ENCODE measurements at places on chromosomes 12 and 14.
A peak's percentile ranks its signal among the peaks of the same experiment; 100 is the strongest.

DNA sequence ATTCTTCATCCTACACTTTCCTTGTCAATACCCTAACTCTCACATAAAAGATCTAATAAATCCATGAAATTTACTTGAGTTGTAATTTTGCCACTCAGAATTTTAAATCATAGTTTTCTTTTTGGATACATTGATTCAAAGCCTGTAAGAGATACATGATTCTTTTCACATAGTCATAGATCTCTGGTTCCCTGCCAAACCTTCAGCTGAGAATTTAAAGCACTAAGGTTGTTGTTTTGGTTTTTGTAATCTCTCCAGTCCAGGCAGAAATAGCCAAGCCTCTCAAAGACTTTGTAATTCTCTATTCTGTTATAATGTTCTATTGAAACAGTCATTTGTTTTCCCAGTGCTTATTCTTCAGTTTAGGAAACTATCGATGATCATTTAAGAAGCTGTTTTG lies 273.9 kb downstream of the TRHDE start:
- H3K27me3 ChIP-seq: no peaks in the 10 kb centered on the region
- no peak for DNase-seq
- H3K4me3 ChIP-seq: no peak overlapping the region
- H3K36me3 ChIP-seq: no peaks in the 10 kb centered on the region
- no peak overlapping the region for H3K27ac ChIP-seq

DNA sequence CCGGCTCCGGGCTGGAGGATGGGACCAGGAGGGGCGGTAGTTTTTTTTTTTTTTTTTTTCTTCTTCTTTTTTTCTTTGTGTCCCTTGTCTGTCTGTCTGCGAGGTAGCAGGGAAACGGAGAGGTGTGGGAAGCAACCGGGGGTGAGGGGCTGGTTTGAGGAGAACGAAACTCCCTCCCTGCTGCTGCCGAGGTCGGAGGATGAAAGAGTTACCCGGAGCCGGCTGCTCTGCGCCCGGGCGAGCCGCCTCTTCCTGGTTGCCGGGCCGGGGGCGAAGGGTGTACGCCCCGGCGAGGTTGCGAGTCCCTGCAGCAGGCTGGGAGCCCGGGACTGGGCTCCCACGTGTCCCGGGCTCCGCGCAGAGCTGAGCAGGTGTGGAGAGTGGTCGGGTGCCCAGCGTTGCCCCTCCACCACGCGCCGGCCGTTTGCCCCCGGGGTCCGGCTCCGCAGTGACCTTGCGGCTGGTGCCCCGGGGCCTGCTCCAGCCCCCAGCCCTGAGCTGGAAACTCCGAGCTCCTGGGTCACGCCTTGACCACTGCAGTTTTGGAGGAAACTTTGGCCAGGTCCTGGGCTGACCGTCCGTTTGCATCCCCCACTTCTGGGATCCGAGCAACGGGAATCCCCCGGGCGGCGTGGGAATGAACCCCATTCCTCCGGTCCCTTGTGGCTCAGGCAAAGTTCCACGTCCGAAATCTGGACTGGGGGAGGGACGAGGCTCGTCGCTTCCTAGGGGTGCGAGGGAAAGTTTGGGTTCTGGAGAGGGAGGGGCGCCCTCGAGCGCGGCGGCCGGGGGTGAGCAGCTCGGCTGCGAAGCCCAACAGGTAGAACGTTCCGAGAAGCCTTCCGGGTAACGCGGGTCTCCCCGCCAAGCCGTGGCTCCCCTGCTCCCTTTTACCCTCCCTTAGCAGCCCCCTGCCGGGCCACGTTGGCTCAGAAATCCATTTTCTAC lies 1.3 kb downstream of the CHST11 start:
- H3K27me3 ChIP-seq: no peaks in the 10 kb centered on the region
- peaks cover 37% of the 10 kb centered on the region for H3K4me1 ChIP-seq
- H3K36me3 ChIP-seq: no peaks in the 10 kb centered on the region
- H3K4me3 ChIP-seq: peak overlapping the region; percentile 100
- peak; percentile 38 for DNase-seq

DNA sequence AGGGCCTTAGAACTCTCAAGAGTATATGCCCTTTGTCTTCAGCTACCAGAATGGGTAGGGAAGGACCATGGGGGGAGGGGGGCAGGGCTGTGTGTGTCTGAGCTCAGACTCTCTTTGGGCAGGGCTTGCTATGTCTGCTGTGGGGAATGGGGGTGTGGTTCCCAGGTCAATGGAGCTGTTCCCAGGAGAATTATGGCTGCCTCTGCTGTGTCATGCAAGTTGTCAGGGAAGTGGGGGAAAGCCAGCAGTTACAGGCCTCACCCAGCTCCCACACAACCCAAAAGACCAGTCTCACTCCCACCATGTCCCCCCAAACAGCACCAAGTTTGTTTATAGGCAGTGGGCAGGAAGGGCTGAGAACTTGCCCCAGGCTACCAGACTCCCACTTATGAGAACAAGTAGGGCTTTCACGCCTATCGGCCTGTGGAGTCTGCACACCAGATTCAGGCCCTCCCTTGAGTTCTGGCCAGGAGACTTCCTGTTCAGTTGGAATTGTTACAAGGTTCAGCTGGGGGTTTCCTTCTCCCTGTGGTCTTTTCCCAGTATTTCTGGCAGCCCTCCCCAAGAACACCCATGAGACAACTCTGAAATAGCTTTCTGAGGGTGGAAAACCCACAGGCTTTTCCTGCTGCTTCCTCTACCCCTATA lies 6.1 kb upstream of the SERPINA11 start:
- H3K4me3 ChIP-seq: no peak overlapping the region
- no peaks in the 10 kb centered on the region for H3K27me3 ChIP-seq
- no peak overlapping the region for H3K27ac ChIP-seq

DNA sequence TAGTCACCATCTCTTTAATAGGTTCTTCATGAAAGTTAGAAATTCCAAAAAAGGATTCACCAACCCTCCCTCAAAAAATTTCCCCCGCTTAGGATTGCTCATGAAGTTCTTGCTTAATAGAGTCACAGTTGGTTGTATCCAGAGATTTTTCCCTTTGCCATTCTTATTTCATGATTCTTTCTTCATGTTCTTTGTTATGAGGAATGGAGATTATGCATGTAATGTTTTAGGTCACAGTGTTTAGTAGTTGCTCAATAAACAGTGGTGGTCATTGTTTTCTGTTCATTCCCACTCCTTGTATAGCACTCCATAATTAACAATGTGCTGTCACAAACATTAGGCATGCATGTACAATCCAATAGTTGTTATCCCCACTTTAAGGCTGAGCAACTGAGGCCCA lies 51.2 kb upstream of the RTRAF start:
- H3K4me3 ChIP-seq: no peak overlapping the region
- H3K27ac ChIP-seq: no peak overlapping the region
- H3K4me1 ChIP-seq: no peaks in the 10 kb centered on the region
- H3K27me3 ChIP-seq: no peaks in the 10 kb centered on the region
- H3K36me3 ChIP-seq: peaks cover 4% of the 10 kb centered on the region

DNA sequence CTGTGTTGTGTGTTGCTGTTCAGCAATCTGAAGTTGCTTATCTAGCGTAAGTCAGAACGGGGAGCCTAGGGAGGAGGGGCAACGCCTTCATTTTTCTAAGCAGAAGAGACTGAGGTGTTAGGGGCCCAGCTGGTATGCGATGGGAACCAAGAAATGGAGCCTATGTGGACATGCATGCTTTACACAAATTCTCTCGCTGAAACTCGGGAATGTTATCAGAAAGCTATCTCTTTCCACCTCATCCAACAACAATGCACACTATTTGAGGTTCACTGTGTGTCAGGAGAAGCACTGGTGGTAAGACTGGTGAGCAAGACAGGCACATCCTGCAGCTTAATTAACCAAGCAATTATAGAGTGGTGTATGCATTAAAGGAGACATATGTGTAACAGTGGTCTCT lies 89.7 kb downstream of the NRXN3 start:
- no peak for DNase-seq
- H3K4me1 ChIP-seq: no peaks in the 10 kb centered on the region
- H3K4me3 ChIP-seq: no peak overlapping the region
- no peaks in the 10 kb centered on the region for H3K27me3 ChIP-seq
- H3K27ac ChIP-seq: no peak overlapping the region

- peaks cover 22% of the 10 kb centered on the region for H3K4me1 ChIP-seq
- no peak for DNase-seq
- no peaks in the 10 kb centered on the region for H3K27me3 ChIP-seq
- H3K4me3 ChIP-seq: no peak overlapping the region
- H3K27ac ChIP-seq: no peak overlapping the region
- H3K36me3 ChIP-seq: no peaks in the 10 kb centered on the region
Measured at GRCh38 chr12:53627919-53628318, 1.7 kb upstream of the ATF7 start.

GRCh38 chr12:2364631-2365051 lies 311.9 kb downstream of the CACNA1C start:
- H3K27me3 ChIP-seq: no peaks in the 10 kb centered on the region
- DNase-seq: no peak
- H3K36me3 ChIP-seq: no peaks in the 10 kb centered on the region

DNA sequence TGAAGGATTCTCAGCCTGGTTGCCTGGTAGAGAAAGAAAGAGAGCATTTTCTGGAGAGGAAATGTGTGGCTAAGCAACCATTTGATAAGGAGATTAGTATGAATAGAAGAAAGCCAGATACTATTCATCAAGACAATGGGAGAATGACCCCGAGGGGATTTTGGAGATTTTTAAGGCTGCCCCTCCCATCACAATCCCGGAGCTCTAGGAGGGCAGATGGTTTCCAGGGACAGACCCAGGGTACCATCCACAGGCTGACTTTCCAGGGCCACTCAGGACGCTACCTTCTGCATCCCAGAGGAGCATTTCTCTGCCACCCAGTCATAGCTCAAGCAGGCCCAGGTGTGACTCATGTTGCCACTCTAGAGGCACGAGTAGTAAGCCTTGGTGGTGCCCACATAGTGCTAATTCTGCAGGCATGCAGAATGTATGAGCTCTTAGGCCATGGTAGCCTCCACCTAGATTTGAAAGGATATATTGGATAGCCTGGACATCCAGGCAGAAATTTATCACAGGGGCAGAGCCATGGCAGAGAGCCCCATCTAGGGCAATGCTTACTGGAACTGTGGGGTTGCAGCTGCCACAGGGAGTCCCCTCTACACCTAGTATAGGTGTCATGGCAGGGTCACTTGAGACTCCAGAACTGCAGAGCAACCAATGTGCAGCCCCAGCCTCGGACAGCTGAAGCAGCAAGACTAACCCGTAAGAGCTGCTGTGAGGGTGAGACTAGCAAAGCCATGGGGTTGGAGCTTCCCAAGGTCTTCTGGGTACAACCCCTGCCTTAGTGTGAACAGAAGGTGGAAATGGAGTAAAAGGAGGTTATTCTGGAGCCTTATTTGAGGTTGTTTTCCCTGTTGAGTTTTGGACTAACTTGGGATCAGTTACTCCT lies 366.0 kb downstream of the ZFP36L1 start:
- no peaks in the 10 kb centered on the region for H3K4me1 ChIP-seq
- H3K27me3 ChIP-seq: no peaks in the 10 kb centered on the region
- H3K4me3 ChIP-seq: no peak overlapping the region
- no peak overlapping the region for H3K27ac ChIP-seq
- H3K36me3 ChIP-seq: no peaks in the 10 kb centered on the region

DNA sequence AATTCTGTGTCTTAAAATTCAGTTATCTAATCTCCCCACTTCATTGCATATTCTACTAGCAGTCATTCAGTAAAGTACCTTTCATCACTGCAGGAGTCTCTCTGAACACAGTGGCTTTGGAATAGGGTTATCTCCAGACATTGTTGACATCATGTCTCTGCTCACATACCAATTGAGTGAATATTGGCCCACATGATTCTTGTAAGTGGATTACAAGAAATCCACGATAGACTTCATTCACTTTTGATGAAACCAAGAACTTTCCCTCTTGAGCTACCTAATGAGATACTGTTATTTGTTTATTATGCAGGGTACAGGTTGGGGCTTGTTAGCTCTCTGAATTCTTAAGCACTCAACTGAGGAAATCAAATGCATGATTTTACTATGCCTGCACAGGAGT lies 284.9 kb downstream of the RAD51B start:
- no peaks in the 10 kb centered on the region for H3K36me3 ChIP-seq
- no peak overlapping the region for H3K27ac ChIP-seq

GRCh38 chr12:131869871-131870418 lies 24.5 kb upstream of the ULK1 start:
- H3K27ac ChIP-seq: no peak overlapping the region
- H3K4me1 ChIP-seq: no peaks in the 10 kb centered on the region
- no peaks in the 10 kb centered on the region for H3K27me3 ChIP-seq
- H3K4me3 ChIP-seq: no peak overlapping the region
- no peaks in the 10 kb centered on the region for H3K36me3 ChIP-seq

DNA sequence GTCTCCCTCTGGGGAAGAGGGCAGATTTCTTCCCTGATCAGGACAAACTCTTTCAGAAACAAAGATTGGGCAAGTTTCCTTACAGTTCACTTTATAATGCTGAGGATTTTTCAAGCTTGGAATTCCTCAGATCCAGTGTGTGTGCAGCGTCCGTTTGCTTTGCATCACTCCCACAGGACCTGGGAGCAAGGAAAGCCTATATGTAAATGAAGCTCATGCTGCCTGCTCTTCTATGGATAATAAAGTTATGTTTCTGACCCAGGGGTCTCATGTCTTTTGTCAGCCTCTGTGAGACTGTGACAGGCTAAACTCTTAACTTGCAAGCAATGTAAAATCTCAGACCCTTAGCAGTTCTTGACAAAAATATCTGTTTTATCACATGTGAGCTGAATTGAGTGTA lies 41.6 kb downstream of the TRHDE start:
- no peaks in the 10 kb centered on the region for H3K27me3 ChIP-seq
- no peak overlapping the region for H3K4me3 ChIP-seq
- no peaks in the 10 kb centered on the region for H3K4me1 ChIP-seq
- H3K36me3 ChIP-seq: no peaks in the 10 kb centered on the region
- no peak overlapping the region for H3K27ac ChIP-seq

- H3K4me3 ChIP-seq: no peak overlapping the region
- H3K27me3 ChIP-seq: no peaks in the 10 kb centered on the region
- no peaks in the 10 kb centered on the region for H3K36me3 ChIP-seq
- no peaks in the 10 kb centered on the region for H3K4me1 ChIP-seq
Measured at GRCh38 chr12:17204289-17205054, 598.5 kb upstream of the LMO3 start.

DNA sequence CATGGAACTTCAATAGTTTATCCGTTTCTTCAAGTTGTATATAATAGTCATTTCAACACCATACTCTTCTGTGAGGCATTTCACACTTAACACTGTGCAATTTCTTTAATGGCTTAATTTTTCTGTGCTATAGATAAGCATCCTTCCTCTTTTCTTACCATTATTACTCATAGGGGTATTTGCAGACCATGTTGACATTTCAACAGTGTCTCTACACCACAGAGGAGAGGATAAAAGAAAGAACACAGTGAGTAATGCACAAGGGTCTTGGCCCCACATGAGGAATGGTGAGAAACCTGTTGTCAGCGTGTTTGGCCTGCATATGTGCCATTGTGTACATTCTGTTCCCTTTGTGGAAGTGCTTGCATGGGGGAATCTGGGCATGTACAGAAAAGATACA lies 421.5 kb upstream of the MDGA2 start:
- H3K27ac ChIP-seq: no peak overlapping the region
- no peaks in the 10 kb centered on the region for H3K27me3 ChIP-seq
- no peaks in the 10 kb centered on the region for H3K36me3 ChIP-seq
- no peak overlapping the region for H3K4me3 ChIP-seq
- H3K4me1 ChIP-seq: no peaks in the 10 kb centered on the region

DNA sequence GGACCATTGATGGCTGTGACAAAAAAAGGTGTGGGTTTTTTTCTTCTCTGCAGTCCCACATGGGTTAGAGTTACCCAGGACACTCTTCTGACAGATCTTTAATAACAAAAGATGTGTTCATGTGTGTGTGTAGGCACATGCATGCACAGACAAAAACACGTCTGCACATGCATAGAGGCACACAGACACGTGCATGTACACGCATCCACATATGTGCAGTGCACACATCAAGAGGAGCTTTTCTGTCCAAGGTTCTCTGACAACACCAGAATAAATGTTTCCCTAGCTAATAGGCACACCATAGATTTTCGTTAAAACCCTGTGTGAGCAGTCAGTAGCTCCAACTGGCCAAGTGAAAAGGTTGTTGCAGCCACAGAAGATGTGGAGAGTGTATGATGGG lies 2.8 kb upstream of the MYL2 start:
- H3K4me3 ChIP-seq: no peak overlapping the region
- H3K4me1 ChIP-seq: no peaks in the 10 kb centered on the region
- no peak overlapping the region for H3K27ac ChIP-seq
- no peaks in the 10 kb centered on the region for H3K36me3 ChIP-seq

All from effector memory CD4-positive, alpha-beta T cell (primary cell).